MM.1S (cell line): ENCODE measurements at places on chromosomes 7 and 10.

DNA sequence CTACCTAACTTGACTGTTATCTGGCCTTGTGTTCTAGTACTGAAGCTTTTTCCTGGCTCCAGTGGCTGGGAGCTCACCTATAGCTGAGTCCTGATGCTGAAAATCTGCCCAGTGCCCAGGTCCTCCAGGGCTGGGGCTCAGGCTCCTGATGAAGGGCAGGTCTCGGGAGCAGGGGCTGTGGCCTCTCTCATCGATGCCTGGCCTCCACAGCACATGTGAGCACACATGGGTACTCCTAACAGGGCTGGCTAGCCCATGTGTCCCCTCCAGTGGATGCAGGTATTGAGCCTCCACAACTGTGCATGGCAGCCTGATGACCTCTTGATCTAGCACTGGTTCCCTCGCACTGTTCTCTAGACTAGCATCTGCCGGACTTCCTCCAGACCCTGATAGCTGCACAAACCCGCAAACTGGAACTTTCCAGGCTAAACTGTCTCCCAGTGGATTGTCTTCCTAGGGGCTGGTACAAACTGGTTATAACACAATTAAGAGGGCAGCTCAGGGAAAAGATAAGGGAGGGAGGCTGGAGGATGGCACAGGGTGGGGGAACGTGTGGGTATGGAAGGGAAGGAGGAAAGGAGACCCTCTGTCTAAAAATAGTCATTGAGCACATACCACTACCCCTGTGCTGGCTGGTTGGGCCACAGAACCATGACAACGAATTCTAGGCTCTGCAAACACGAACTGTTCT lies 35.1 kb downstream of the PLAC9 start:
- DNase-seq: no peak
- H3K27me3 ChIP-seq: no peaks in the 10 kb centered on the region
- H3K4me3 ChIP-seq: no peak overlapping the region
- no peak overlapping the region for H3K27ac ChIP-seq
- no peaks in the 10 kb centered on the region for H3K4me1 ChIP-seq

DNA sequence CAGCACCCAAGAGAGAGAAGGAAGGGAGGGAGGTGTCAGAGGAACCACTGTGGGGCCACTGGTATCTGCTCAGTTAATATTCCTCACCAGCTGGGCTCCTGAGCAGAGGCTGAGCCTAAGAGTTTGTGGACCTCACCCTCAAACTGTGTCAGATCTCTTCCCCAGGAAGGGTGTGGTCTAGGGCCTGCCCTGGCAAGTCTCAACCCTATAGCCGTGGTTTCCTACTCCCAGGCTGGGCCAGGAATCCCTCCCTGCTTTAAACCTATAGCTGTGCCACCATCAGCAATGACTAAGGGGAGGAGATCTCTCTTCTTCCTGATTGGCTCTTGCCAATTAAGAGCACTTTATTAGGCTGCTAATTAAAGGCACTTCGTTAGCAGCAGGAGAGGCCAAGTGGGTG lies 29.9 kb downstream of the POLL start:
- no peak overlapping the region for H3K27ac ChIP-seq
- no peaks in the 10 kb centered on the region for H3K27me3 ChIP-seq
- H3K4me3 ChIP-seq: no peak overlapping the region
- DNase-seq: peak; percentile 40
- peaks cover 10% of the 10 kb centered on the region for H3K4me1 ChIP-seq
- H3K36me3 ChIP-seq: no peaks in the 10 kb centered on the region

DNA sequence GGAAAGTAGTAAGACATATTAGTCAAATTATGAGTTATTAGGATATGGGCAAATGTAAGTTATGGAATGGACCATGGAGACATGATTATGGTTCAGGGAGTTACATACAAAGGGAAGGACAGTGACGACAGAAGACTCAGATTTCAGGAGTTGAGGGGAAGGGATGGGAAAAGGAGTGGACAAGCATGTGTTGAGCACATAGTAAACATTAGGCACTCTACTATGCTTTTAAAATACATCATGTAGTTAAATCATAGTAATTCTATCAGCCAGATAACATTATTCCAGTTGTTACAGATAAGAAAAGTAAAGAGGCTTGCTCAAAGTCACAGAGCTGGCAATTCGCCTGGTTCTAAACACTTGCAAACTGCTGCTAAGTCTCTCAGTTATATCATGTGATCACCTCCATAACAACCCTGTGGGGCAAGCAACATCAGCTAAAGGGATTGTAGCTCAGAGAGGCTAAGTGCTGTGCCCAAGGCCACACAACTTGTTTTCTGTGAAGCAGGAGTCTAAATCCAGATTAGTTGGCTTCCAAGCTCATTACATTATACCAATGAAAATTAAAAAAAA lies 115.2 kb upstream of the MDFIC start:
- H3K27me3 ChIP-seq: no peaks in the 10 kb centered on the region
- no peaks in the 10 kb centered on the region for H3K36me3 ChIP-seq
- no peak overlapping the region for H3K4me3 ChIP-seq
- no peak for DNase-seq
- H3K4me1 ChIP-seq: no peaks in the 10 kb centered on the region
- H3K27ac ChIP-seq: no peak overlapping the region

DNA sequence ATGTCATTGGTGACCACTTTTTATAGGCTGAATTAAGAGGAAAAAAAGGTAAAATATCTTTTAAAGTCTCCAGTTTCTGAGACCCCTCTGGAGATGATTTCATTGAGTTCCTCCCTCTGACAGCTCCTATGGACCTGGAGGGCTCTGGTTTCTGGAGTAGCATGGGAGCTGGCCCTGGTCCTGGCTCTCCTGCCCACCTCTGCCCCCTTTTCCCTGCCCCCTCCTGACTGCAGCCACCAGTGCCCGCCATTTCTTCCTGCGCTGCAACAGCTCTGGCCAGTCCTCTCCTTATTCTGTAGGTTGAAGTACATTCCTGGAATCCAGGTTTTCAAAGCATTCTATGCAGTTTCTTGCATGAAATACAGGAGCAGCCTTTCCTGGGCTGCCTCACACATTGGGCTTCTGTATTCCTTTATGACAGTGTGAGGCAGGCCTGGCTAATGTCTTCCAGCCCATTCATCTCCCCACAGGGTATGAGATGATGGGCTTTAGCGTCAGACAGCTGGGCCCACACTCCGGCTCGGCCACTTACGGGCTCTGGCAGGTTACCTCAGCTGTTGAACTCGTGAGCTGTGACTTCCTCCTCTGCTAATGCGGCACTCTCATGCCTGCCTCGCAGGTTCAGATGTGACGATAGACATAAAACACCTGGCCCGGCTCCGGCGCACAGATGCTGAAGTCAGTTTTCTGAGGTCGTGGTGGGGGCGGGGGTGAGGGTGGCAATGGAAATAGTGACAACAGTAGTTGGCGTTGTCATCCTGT lies 101.7 kb downstream of the MGMT start:
- no peak overlapping the region for H3K27ac ChIP-seq
- H3K4me1 ChIP-seq: no peaks in the 10 kb centered on the region
- no peaks in the 10 kb centered on the region for H3K36me3 ChIP-seq
- H3K27me3 ChIP-seq: no peaks in the 10 kb centered on the region
- no peak overlapping the region for H3K4me3 ChIP-seq
- no peak for DNase-seq

GRCh38 chr7:29140873-29141468 lies 5.4 kb downstream of the CPVL start:
- H3K27me3 ChIP-seq: no peaks in the 10 kb centered on the region
- no peak overlapping the region for H3K27ac ChIP-seq
- H3K36me3 ChIP-seq: no peaks in the 10 kb centered on the region
- no peak overlapping the region for H3K4me3 ChIP-seq
- no peak for DNase-seq
- no peaks in the 10 kb centered on the region for H3K4me1 ChIP-seq

GRCh38 chr10:96565774-96566173 lies 21.0 kb downstream of the TM9SF3 start:
- no peak overlapping the region for H3K4me3 ChIP-seq
- no peaks in the 10 kb centered on the region for H3K4me1 ChIP-seq
- no peaks in the 10 kb centered on the region for H3K27me3 ChIP-seq
- no peaks in the 10 kb centered on the region; the same call in 1 of the 2 replicates for H3K36me3 ChIP-seq
- DNase-seq: no peak

DNA sequence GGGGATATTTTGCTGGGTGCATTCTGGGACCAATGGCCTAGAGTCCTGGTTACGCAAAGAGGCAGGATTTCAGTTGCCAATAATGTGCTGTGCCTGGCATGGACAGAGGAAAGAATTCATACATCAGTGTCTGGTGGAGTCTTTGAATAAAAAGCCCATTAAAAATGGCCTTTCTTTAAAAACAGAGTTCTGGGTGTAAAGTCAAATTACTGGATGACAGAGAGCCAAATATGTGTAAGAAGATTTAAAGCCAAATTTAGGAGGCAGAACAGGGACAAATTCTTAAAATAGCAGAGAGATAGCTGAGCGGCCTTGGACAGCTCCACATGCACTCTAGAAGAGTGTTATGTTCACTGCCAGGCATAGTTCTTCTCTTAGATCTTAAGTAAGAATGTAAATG lies 60.8 kb upstream of the MEOX2 start:
- no peak overlapping the region for H3K4me3 ChIP-seq
- DNase-seq: no peak
- H3K27me3 ChIP-seq: no peaks in the 10 kb centered on the region
- no peaks in the 10 kb centered on the region for H3K4me1 ChIP-seq
- H3K27ac ChIP-seq: no peak overlapping the region

GRCh38 chr10:99659868-99660366 lies 608 bp downstream of the ENTPD7 start:
- no peak overlapping the region for H3K27ac ChIP-seq
- H3K4me3 ChIP-seq: peak overlapping the region; percentile 97
- no peaks in the 10 kb centered on the region for H3K36me3 ChIP-seq
- DNase-seq: no peak
